Putamen (tissue), 1 donor: ENCODE measurements at places on chromosomes 6 and 20.

DNA sequence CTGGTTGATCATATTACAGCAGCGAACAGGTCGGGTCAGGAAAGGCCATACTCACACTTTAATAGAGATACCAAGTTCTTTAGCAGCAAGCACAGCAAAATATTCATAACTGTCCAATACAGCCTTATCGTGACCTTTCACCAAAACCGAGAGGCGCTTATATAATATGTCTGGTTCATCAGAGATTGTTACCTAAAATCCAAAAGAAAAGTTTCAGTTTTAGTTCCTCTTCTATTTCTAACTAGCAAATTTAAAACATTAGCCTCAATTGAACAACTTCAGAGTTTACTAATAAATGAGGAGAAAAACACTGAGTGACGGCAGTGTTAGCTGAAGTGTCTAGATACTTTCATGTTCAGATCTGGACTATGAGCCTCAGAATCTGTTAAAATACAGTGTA is 5.9 kb downstream of the MRPS10 start:
- no peak for DNase-seq

DNA sequence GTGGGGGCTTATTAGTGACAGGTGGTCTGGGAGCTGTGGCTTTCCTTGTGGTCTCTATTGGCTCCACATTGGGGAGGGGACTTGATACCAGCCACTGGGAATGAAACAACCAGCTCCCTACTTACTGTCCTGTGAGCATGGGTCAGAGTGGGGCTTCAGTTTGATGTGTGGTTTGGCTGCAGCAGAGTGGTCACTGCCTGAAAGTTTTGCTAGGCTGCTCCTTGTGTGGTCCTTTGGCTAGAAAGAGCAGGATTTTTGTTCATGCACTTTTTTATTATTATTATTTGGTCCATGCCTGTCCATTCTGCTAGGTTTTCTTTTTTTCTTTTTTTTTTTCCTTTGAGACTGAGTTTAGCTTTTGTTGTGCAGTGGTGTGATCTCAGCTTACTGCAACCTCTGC is 7.5 kb upstream of the TMEM14B start:
- no peak for DNase-seq

GRCh38 chr20:14570811-14571210 is 233.4 kb upstream of the FLRT3 start:
- peak; percentile 15 for DNase-seq

GRCh38 chr20:5748246-5748645 is 2.0 kb upstream of the SHLD1 start:
- DNase-seq, result no peak

DNA sequence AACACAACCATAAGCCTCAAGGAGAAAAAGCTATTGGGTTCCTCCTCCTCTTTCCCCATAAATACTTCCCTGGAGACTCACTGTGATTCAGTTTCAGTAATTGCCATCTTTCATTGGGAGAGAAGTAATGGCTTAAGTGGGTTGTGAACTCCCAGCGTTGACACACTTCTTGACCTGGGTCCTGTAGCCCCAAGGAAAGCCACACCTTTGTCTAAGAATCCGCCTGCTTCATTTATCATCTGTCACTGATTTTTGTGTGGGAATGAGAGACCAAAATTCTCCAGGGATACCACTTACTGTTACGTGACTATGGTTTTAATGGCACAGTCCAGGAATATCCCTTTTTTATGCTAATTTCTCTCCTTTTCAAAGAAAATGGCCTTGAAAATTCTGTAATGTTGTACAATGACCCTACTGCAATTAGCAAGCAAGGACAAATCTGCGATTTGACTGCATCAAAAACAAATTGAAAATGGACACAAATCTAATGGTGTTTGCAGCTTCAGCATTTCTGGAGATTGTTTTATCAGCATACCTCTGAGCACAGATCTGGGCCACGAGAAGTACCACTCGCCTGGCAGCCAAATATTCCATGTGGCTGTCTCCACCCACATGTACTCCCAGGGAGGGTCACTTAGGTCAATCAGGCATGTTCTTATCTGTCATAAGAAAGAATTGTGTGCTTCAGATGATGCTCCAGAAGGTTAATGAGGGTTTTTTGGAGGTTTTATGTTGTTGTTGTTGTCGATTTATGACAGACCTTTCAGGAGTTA is 29.8 kb downstream of the DCBLD1 start:
- no peak for DNase-seq

- no peak for DNase-seq
These were observed 66.6 kb downstream of the LAMA4 start for GRCh38 chr6:112187736-112188135.

DNA sequence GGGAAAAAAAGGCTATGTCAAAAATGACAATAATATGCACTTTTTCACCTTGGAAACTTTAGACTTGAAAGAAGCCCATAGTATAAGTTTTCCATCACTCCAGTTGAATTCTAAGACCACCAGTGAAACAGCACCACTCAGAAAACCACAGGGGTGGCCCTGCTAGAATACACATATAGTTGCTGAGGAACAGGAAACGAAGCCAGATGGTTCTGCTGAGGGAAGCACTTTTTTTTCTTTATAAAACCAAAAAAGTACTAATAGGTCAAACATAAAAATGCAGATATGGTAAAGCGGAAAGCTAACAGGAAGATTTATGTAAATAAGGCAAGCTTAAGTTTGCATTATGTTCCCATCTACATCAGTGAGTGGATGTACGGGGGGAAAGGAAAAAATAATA is 303.9 kb downstream of the FOXC1 start:
- DNase-seq, result no peak

- DNase-seq, result no peak
These were observed 47.8 kb upstream of the PBOV1 start for GRCh38 chr6:138266095-138266494.

DNA sequence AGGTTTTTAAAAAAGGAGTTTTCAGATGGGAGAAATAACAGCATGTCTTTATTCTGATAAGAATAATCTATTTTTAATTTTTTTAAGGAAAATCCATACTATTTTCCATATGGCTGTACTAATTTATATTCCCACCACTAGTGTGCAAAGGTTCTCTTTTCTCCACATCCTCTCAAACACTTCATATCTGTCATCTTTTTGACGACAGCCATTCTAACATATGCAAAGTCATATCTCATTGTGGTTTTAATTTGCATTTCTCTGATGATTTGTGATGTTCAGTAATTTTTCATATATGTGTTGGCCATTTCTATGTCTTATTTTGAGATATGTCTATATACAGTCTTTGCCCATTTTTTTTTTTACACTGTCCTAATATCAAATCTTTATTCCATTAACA is 280.6 kb upstream of the RUNX2 start:
- no peak for DNase-seq

- no peak for DNase-seq
These were observed 46.5 kb downstream of the PLEKHG1 start for GRCh38 chr6:150646228-150646627.

DNA sequence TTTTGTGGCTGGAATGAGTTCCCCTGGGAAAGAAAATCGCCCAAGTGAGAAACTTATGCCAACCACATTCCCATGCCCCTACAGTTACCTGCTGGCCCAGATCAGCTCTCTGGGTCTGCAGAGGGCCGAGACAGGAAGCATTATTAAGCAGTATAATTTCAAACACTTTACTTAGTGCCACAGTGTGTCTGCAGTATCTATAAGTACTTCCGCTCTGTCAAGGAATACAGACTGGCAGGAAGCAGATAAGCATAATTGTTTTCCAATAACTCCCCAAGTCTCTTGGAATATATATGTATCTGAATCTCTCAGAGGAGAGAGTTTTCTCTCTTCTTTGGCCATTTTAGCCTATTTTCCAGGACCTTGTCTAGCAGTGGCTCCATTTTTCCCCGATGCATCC is 24.9 kb downstream of the SAYSD1 start:
- no peak for DNase-seq

DNA sequence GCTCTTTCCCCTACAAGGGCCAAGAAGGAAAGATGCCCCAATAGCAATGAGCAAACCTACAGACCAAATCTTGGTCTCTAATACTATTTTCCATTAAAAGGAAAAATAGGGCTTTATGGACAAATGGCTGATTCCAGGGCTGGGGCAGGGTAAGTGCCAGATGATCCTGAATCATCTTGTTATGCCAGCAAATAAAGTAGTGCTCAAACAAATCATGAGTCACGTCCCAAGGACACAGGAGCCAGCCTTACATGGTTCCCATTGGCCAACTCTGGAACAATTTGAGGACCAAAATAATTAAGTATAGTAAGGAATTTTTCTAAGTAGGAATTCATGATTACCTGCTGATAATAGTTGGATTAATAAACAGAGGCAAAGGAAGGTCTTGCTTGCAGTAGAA is 53.2 kb upstream of the NKX2-4 start:
- DNase-seq, result no peak

GRCh38 chr6:141986457-141986856 is 146.3 kb upstream of the GJE1 start:
- DNase-seq, result no peak

DNA sequence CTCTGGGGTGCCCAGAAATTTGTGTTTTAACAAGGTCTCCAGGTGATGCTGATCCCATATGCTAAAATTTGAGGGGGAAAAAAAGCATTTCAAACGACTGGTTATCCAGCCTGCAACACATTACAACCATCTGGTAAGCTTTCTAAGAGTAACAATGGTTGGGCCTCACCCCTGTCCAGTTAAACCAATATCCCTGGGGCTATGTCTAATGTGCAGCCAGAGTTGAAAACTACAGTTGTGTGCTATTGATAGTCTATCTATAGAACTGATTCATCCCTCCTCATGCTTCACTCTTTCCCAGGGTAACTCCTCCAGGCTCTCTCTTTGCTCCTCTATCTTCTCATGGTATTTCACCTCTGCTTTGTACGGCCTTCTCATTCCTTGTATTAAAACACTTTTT is 458.3 kb downstream of the MMUT start:
- no peak for DNase-seq

- no peak for DNase-seq
These were observed 36.6 kb downstream of the ERGIC3 start for GRCh38 chr20:35578469-35578868.

GRCh38 chr6:89215391-89215790 is 1.8 kb downstream of the GABRR1 start:
- DNase-seq, result no peak

DNA sequence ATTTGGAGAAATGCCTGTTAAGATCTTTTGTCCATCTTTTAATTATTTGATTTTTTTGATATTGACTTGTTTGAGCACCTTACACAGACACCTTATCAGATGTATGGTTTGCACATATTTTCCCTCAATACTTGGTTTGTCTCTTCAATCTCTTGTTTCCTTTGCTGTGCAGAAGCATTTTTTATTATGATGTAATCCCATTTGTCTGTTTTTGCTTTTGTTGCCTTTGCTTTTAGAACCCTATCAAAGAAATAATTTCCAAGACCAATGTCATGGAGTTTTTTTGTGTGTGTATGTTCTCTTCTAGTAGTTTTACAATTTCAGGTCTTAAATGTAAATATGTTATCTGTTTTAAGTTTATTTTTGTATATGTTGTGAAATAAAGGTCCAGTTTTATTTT is 73.9 kb downstream of the HTR1B start:
- no peak for DNase-seq

GRCh38 chr6:157020398-157020797 is 243.2 kb downstream of the ARID1B start:
- DNase-seq, result no peak

GRCh38 chr6:127069659-127070279 is 48.7 kb upstream of the RSPO3 start:
- no peak for DNase-seq

- no peak for DNase-seq
These were observed 56.3 kb downstream of the ZHX3 start for GRCh38 chr20:41261260-41261659.

GRCh38 chr6:90303039-90303438 is 6.4 kb upstream of the BACH2 start:
- DNase-seq, result no peak

DNA sequence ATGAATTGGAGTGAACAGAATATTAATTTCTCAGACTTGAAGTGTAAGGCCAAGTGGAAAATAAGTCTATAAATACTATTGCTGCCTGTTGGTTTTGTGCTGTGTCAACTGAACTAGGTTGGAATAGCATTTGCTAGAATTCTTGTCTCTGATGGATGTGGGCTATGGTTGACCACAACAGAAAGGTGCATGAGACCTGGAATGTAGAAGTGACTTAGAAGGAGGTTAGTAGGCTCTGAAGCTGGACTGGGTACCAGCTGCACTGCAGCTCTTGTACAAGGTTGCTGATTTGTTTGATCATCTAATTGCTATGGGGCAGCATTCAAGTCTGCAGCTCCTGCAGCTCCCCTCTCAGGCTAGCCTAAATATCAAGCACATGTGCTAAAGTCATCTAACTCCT is 479.0 kb upstream of the NRSN1 start:
- DNase-seq, result no peak

GRCh38 chr20:33332905-33333456 is 50.0 kb downstream of the BPIFB1 start:
- no peak for DNase-seq

- no peak for DNase-seq
These were observed 144.2 kb downstream of the TBXT start for GRCh38 chr6:166023273-166023989.

DNA sequence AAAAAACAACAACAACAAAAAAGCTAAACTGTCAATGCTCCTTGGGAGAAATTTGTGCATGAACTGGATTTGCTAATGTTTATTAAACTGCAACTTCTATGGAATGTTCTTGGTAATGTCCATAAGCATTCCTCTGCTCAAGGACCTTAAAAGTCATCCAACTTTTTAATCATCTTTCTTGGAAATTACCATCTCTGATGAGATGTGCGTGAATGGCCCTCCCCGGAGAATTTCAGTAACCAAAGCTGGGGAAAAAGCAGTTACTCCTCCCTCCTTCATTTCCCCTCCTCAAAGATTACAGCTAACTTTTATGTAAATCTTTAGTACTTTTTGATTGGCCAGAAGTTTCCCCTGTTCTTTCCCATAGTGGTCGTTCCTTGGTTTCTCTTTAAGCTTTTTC is 5.2 kb downstream of the TBCC start:
- no peak for DNase-seq

DNA sequence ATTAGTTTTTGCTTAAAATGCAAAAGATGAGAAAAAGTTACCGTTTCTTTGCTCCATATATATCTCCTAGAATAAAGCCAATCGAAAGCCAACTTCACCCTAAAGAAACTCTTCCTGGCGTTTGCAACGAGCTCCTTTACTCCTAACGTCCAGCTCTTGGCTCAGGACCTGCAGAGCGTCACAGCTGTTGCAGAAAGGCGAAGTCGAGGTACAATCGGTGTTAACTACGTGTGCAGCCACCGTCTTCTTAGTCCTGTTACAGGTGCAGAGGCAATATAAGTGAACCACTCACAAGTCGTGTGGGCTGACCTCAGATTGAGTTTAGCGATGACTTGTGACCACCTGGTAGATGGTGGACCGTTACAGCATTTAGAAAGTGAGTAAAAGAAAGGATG is 113.1 kb downstream of the TRIM27 start:
- DNase-seq, result no peak

GRCh38 chr6:53811746-53812145 is 16.9 kb downstream of the LRRC1 start:
- DNase-seq, result no peak

GRCh38 chr6:1176567-1176966 is 135.3 kb upstream of the FOXQ1 start:
- DNase-seq, result no peak

- no peak for DNase-seq
These were observed 13.5 kb upstream of the XRN2 start for GRCh38 chr20:21289651-21290050.

- DNase-seq, result no peak
These were observed 30.8 kb upstream of the ENPP1 start for GRCh38 chr6:131776985-131777384.
